Amniotic epithelial cell (primary cell): ENCODE measurements at places on chromosomes 11 and 22.

DNA sequence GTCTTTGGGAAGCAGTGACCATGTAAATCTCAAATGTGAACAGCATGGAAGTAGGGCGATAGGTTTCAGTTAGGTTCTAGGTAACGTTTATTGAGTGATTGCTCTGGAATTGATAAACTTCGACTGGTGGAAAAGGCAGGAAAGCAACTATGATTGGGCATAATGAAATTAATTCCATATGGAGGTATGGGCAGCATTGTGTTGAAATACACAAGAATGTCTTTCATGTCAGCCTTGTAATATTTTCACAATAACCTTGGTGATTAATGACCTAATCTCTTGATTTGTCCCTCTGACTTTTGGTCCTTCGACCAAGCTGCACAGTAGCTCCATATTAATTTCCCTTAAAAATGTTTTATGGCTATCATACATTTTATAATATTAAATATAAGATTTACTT is 2.8 kb downstream of the CEP57 start:
- DNase-seq: no peak

- DNase-seq: no peak
These were observed 19.3 kb upstream of the TMEM191C start for GRCh38 chr22:21447694-21448402.

DNA sequence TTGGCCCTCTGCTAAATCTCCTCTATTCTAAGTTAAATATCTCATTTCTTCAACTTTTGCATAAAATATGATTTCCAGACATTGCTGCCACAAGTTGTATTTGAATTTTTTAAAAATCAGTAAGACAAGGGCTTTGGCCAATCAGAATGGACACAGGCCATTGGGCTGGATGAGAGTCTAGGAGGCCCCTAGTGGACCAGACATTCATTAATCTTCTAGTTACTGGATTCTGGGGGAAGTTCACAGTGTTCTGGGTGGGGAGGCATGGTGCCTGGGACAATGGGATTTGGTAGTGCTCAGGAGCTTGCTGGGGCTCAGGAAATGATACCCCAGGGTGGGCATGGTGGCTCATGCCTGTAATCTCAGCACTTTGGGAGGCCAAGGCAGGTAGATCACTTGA is 12.4 kb upstream of the SORL1 start:
- no peak for DNase-seq

GRCh38 chr11:108672113-108672512 is 7.2 kb downstream of the DDX10 start:
- DNase-seq: peak; percentile 79

DNA sequence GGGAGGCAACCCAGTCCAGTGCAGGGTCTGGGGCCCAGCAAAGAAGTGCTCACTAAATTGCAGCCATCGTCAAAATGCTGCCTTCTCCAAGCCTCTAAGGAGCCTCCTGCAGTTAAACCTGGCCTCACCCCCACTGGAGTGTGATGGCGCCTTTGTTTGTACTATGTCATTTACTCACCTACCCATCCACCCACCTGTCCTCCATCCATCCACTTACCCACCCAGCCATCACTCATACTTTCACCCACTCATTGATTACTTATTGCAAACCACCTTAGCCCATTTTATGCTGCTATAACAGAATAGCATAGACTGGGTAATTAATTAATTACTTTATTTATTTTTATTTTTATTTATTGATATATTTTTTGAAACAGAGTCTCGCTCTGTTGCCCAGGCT is 28.8 kb upstream of the PPFIA1 start:
- no peak for DNase-seq

DNA sequence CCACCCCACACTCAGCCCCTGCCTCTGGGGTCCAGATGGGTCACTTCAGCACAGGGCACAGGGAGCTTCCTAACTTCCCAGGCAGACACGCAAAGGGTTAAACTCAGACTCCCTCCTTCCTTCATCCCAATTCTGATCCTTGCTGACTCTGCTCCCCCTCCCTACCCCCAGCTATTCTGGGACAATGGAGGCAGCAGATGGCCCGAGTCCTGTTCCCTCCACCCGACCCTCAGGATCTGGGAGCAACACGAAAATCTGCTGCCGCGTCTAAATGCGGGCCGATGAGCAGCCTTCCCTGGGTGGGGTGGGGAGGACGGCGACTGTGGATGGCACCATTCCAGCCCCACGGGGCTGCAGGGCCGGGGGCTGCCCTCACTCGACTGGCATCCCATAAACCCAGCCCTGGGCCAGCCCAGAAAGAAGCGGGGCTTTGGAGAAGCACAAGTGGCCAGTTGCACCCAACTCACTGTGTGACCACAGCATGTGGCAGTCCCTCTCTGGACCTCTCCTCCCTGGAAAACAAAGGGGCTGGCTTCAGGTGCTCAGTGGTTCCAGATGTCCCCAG is 18.7 kb downstream of the MFNG start:
- no peak for DNase-seq

GRCh38 chr11:33018840-33019239 is 3.2 kb downstream of the DEPDC7 start:
- no peak for DNase-seq

- no peak for DNase-seq
These were observed 139.3 kb downstream of the CEP164 start for GRCh38 chr11:117466966-117467365.

DNA sequence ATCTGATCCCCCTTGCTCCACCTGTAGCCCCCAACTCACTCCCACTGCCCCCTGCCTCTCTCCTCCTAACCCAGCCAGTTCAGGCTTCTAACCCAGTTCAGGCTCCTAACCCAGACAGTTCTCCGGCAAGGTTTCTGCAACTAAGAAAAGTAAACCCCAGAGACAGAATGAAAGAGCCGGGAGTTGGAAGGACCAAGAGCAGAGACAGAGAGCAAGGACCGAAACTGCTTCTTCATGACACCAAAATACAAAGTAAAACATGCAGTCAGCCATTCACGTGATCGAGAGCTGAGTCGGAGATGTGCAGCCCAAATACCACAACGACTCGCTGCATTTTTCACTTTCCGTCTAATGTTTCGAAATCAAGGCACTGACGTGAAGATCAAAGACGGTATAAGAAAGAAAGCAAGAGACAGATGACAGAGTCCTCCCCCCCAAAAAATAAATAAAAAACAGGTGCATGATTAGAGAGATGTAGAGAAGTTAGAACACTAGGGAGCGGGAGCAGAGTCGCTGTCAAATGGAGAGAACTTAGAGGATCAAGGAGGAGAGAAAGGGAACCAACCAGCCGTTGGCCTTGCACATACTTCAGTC is 884 bp downstream of the IL10RA start:
- peak; percentile 4 for DNase-seq

- DNase-seq: peak; percentile 99
These were observed 450.4 kb downstream of the MIAT start for GRCh38 chr22:27107824-27108223.

- DNase-seq: no peak
These were observed 3.3 kb downstream of the SGSM1 start for GRCh38 chr22:24809331-24809730.

- no peak for DNase-seq
These were observed 68.0 kb upstream of the KCNQ1OT1 start for GRCh38 chr11:2767801-2768200.

GRCh38 chr11:9692691-9693090 is 28.8 kb downstream of the SWAP70 start:
- no peak for DNase-seq

GRCh38 chr11:61924064-61924455 is 6.7 kb upstream of the RAB3IL1 start:
- DNase-seq: no peak

DNA sequence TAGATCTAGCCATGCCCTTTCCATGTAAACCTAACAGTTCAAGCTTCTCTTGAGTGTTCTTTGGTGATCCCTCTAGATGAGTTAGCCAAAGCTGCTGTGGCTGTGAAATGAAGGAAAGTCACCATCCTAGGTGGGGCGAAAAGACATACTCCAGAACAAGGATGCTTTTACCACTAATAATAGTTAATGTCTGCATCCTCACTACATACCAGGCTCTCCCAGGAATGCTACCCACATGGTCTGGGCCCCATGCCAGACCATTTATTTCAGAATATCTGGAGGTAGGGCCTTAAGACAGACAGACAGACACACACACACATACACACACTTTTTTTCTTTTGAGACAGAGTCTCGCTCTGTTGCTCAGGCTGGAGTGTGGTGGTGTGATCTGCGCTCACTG is 14.7 kb downstream of the ABTB2 start:
- peak; percentile 98 for DNase-seq

DNA sequence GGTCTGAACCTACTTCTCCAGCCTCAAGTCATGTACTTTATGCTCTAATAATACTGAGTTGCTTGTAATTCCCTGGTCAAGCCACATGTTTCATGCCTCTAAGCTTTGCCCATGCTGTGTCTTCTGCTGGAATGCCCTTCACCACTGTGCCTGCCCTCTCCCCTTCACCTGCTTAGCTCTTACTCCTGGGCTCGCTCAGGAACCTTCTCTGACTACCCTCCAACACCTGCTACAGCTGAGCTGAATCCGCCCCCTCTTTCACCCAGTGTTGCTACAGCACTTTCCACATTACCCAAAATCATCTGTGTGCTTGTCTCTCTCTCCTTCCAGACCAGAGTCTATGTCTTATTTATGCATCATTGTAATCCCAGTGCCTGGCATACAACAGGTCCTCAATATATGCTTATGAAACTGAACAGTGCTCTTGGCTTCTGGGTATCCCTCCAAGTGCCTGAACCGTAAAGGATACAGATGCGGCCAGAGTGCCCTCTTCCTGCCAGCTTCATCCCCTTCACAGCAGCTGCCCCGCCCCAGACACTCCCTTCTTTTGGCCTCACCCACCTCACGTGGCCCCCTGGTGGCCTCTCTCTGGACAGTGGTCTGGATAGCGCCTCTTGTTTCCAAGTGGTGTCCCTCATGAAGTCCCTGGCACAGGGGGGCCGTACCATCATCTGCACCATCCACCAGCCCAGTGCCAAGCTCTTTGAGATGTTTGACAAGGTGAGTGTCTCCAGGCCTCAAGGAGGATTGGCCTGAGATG is 7.1 kb downstream of the ABCG4 start:
- DNase-seq: no peak

DNA sequence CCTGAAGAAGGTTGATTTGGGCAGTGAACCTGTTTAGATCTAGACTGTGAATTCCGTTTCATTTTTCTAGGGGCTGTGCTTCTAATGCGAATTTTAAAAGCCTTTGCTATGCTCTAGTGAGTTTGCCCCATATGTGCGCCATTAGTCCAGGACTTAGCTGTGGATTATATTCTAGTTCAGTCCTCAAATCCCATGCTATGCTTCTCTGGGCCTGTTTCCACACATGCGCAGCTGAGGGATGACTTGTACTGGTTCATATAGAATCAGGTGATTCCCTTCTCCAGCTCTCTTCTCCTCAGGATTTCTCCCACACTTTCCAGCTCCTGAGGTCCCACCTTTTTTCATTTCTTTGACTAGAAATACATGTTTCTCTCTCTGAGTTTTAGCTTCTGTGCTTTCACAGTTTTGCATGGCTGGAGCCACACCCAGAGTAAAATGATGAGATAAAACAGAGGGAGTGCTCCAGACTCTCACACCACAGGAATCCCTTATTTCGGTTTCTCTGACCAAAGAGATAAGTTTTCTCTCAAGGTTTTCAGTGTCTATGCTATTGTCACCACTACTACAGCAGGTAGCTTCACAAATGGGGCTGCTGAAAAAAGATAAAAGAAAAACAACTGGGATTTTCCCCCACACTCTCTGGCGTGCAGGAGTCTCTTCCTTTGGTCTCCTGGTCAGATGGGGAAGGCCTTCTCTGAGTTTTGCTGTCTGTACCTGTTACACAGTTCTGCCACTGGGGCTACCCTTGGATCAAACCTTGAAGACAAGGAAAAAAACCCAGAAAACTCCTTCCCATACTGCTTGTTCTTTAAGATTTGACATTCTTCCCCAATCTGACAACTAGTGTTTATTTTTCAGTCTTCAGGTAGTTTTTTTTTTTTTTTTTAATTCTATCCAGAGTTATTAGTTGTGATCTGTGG is 96.2 kb upstream of the TEAD1 start:
- DNase-seq: peak; percentile 27

DNA sequence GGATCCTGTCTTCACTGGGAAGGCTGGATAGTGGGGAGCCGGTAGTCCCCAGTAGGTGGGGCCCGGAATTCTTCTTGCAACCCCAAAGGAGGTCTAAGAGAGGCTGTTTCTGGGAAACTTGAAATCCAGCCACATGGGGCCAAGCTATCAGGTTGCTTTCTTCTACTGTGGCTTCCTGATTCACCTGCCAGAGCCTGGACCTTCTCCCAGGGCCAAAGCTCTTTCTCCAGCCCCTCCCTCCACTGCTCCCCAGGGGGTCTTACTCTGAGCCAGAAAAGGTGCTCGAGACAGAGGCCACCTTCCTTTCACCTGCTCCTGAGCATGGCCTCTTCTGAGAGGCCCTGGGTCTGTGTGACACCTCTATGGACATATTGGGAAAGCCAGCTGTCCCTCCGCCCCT is 9.1 kb downstream of the TST start:
- DNase-seq: no peak

DNA sequence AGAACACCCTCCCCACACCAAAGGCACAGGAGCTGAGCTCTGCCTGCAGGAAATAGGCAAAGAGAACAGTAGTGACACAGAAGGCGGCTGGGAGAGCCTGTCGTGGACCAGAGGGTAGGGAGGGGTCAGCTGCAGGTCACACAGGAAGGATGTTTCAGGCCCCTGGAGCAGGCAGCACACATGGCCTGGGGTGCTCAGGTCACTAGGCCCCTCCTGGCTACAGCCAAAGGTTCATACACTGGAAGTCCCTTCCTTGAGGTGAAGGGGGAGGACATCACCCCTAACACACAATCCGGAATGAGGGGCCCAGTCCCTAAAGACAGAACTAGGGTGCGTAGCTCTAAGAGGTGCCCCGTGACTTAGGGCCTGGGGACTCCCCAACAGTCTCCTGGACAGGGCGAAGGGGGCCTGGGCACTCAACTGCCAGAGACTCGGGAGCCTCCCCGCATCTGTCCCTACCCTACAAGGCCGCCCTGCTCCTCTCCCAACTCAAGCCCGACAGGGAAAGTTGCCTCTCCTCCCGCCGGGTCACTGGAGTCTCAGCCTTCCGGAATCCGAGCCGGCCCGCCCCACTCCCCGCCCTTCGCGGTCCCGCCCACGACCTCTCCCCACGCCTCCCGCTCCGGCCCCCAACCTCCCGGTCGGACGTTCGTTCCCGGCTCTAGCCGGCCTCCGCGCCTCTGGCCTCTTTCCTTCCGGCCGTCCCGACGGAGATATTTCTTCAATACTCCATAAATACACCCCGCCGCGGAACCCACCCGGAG is at the start of gene CYB5R2:
Gene CYB5R2 (minus strand): TSS at position 541 of the 764 bp plus-strand sequence. CDS start 675 bp downstream, outside the sequence.
- DNase-seq: peak; percentile 57

DNA sequence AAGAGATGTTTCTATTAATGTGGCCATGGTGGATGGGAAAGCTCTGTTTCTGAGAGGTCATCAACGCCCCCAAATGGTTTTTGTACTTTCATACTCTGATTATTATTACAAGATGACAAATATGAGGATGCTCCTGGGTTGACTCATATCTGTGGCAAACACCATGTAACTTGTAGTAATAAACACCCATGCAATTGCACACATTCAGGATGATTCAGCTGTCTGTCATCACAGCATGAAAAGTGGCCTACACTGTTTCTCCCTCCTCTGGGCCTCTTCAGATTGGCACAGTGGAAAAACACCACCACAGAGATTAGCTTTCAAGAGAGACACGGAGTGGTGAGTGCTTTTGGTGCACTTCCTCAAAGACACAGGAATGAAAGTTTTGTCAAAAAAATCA is 85.4 kb downstream of the MTNR1B start:
- peak; percentile 98 for DNase-seq

- DNase-seq: peak; percentile 21
These were observed 39.8 kb downstream of the SYN3 start for GRCh38 chr22:33018232-33018864.

GRCh38 chr11:102457056-102457677 is 4.6 kb upstream of the TMEM123 start:
- DNase-seq: no peak
